MCF 10A (cell line): ENCODE measurements at places on chromosomes 12 and 14. TPM values are rescaled to one million over a fixed set of nuclear protein-coding genes. Genes with fewer than 3 reads are reported as not detected.

Gene RASAL1
- not detected in 2 replicates for total RNA-seq

Gene NINJ2
- total RNA-seq, result not detected in 2 replicates

Gene ENDOU
- not detected in 2 replicates for total RNA-seq

Gene KRT8
- total RNA-seq, result 179 and 230 TPM in 2 replicates

Gene FKBP3
- 61.7 and 62.0 TPM in 2 replicates for total RNA-seq

Gene KCNJ8
- not detected in 2 replicates for total RNA-seq

Gene ZNF10
- total RNA-seq, result 6.6 and 7.2 TPM in 2 replicates

Gene A2M
- total RNA-seq, result not detected in 2 replicates

Gene TMPRSS12
- total RNA-seq, result not detected in 2 replicates
